Smooth muscle cell of trachea (primary cell): ENCODE measurements at places on chromosomes 12 and 14. TPM values are rescaled to one million over a fixed set of nuclear protein-coding genes. Genes with fewer than 3 reads are reported as not detected.

A2ML1 gene
- total RNA-seq = not detected in 2 replicates

FGD4 gene
- total RNA-seq = 13.1 and 19.2 TPM in 2 replicates

GIT2 gene
- total RNA-seq = 58.4 and 60.9 TPM in 2 replicates

SLC25A47 gene
- total RNA-seq = not detected in 2 replicates

KRT6A gene
- under 0.01 TPM in 1 of 2 replicates, not detected in the other for total RNA-seq

RERG gene
- total RNA-seq = not detected in 2 replicates

FAIM2 gene
- 2.6 and 8.4 TPM in 2 replicates for total RNA-seq

ZDHHC22 gene
- total RNA-seq = not detected in 2 replicates

GAS2L3 gene
- 15.5 and 44.1 TPM in 2 replicates for total RNA-seq
